Stimulated activated memory B cell treated with anti-CD40 and anti-IgM and Interleukin-4, amounts not matched to agents 10 μg/mL and 1 μg/mL and 100 μg/mL, for 72 hours (primary cell): ENCODE measurements at places on chromosomes 16 and 17.

- no peak for ATAC-seq
These were observed 7.0 kb downstream of the PSME3IP1 start for GRCh38 chr16:57178793-57179212.

DNA sequence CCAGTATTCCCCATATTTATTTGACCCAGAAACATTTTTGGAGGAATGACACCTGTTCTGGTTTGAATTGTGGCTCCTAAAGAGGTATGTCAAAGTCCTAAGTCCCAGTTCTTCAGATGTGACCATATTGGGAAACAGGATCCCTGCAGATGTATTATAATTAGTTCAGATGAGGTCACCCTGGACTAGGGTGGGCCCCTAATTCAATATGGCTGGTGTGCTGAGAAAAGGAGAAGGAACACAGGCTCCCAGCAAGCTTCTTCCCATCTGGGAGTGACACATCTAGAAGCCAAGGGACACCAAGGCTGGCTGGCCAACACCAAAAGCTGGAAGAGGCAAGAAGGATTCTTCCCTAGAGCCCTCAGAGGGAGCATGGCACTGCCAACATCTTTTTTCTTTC is 3.8 kb upstream of the GCSH start:
- no peak for ATAC-seq

DNA sequence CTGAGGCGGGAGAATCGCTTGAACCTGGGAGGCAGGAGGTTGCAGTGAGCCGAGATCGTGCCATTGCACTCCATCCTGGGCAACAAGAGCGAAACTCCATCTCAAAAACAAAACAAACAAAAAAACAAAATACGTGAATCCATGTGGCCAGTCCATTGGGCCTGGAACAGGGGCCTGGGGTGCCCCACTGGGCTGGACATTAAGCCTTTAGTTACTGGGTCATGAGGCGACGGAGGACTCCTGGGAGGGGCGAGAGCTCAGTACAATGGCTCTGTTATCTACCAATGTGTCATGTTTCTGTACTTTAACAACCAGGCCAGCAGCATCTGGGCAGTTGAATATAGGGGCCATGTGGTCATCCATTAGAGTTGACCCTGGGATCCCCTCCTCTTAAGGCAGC is 18.9 kb upstream of the CLEC18A start:
- no peak for ATAC-seq

GRCh38 chr17:64327201-64327930 is 63.3 kb downstream of the PECAM1 start:
- no peak for ATAC-seq

DNA sequence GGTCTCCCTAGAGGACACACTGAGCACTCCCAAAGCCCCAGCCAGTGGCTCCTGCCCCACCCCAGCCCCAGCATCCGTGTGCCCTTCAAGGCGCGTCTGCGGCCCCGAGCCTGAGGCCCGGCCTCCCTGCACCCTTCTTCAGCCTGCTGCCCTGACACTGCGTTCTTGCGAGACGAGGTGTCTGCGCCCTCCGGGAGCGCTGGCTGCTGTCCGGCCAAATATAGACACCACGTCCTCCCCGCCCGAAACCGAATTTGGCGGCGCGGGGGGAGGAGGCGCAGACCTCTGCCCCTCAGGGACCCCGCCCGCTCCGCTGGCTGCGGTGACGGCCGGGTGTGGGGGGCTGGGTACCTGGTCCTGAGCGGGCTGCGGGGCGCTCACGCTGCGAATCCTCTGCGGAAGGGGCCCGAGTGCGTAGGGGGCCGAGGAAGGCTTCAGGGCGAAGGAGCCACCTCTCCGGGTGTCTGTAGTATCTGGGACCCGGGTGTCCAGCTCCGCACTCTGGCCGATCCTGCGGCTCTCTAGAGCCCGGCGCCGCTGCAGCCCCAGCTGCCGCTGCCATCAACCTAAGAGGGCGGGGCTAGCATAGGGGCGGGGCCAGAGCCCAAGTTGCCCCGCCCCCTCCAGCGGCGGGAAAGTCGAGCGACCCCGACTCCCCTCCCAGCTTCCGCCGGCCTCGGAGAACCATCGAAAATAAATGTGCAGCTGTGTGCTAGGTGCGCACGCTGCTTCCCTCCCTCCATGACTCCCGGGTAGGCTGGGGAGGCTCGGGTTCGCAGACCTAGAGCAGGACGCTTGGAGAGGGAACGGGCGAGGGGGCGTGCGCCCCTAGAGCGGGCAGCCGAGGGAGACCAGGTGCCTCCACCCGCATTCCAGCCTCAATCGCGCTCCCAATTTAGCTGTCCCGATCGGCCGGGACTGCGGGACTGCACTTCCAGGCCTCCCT is at the start of gene CORO6:
CORO6 (minus strand) TSS at position 576 of the 946 bp plus-strand sequence. CDS start 1,491 bp downstream, outside the sequence.
- peak; percentile 75 for ATAC-seq

DNA sequence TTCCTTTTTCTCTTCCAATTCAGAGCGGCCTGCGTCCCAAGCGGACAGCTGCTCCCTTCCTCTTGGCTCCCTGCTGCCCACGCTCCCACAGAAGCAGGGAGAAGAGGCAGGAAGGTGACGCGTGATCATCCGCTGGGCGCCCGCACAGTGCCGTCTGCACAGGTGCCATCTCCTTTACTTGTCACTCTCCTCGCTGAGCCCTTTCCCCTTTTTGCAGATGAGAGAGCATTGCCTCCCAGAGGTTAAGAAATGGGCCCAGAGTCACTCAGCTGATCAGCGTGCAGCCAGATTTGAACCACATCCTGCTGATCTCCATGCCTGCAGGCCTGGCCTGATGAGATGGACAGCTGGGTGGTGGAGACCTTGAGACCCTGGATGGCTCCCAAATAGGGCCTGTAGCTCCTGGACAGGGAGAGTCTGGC is 299.8 kb downstream of the SEC14L1 start:
- ATAC-seq, result peak; percentile 9

GRCh38 chr17:17279316-17279715 is 1.7 kb downstream of the COPS3 start:
- no peak for ATAC-seq

DNA sequence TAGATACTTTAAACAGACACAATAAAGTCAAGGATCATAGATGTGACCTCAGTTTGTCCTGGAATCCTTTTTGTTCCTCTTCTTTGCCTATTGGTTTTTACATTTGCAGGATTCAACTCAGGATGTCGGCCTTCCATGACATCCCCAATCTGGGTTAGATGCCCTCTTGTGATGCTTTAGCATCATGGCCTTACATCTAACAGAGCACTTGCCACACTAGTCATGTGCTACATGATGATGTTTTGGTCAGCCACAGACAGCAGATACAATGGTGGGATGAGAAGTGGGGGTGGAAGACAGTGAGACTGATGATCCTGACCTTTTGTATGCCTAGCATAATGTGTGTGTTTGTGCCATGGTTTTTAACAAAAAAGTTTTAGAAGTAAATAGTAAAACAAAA is 1.8 kb upstream of the SYNRG start:
- ATAC-seq, result no peak

DNA sequence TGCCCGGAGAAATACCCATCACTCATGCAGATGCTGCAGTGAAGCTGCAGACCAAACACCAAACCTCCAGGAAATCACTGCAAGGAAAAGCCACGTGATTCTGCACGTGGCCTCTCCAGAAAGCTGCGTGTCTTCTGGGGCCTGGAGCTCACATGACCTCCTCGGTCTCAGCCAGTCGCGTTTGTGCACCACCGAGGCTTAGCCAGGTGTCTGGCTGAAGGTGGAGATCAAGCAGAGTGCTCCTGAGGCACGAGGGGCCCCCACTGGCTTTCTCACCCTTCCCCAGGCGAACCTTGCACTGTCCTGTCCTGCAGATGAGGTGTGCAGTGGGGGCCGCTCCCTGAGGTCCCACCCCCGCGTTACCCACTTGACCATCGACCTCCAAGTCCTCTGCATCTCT is 257.3 kb downstream of the RBFOX3 start:
- ATAC-seq, result no peak

- peak; percentile 4 for ATAC-seq
These were observed 451 bp downstream of the IL32 start for GRCh38 chr16:3065742-3066439.

- no peak for ATAC-seq
These were observed 19.5 kb downstream of the PCTP start for GRCh38 chr17:55770196-55770870.

DNA sequence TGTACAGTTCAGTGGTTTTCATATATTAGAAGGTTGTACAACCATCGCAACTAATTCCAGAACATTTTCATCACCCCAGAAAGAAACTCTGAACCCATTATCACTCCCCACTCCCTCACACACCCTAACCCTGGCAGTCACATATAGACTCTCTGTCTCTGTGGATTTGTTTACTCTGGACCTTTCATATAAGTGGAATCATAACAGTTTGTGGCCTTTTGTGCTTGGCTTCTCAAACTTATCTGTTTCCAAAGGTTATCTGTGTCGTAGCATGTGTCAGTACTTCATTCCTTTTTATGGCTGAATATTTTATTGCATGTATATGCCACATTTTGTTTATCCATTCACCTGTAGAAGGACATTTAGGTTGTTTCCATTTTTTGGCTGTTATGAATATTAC is 12.4 kb downstream of the TENT4B start:
- no peak for ATAC-seq

GRCh38 chr17:64991726-64992125 is 64.8 kb downstream of the GNA13 start:
- no peak for ATAC-seq

GRCh38 chr17:50487213-50488096 is 8.8 kb downstream of the RSAD1 start:
- no peak for ATAC-seq

GRCh38 chr17:628089-628941 is 86.3 kb downstream of the VPS53 start:
- no peak for ATAC-seq

GRCh38 chr17:36578671-36579070 is 13.0 kb upstream of the DHRS11 start:
- ATAC-seq, result no peak

- peak; percentile 90 for ATAC-seq
These were observed 149.9 kb downstream of the CLEC16A start for GRCh38 chr16:11094075-11094856.

DNA sequence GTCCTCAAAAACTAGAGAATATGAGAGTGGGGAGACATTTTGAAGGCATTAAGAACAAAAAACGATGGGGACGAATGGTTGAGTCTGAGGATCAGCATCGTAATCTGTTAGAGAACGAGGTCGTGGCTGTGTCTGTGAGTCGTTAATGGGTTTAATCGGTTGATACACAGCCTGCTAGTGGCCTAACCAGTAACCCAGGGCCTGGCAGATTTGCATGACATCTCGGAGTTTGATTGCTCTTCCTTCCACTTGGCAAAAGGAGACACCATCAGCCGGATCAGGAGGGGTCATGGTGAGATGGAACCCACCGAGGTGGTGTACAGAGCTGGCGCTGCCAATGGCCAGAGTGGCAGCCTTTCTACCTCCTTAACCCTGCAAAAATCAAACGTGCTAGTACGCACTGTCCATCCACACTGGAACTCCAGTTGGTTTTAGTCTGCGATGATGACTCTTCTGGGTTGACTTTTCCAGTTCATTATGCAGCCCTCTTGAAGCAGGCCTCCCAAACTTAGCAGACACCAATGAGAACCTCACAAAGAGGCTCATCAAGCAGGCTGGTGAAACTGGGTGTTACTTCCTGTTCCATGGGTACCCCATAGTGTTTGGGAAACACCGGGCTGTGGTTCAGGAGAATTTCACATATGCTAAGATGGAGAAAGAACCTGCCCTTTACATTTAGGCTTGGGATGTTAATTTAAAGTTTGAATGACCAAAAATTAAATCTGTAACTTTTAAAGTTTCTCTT is 4.1 kb downstream of the HS3ST3B1 start:
- ATAC-seq, result no peak

GRCh38 chr16:86566966-86567700 is 504 bp downstream of the FOXC2 start:
- ATAC-seq, result no peak

GRCh38 chr16:26108836-26109505 is 417.2 kb downstream of the HS3ST4 start:
- ATAC-seq, result no peak

- ATAC-seq, result no peak
These were observed 49.3 kb downstream of the RMI2 start for GRCh38 chr16:11394593-11394960.

DNA sequence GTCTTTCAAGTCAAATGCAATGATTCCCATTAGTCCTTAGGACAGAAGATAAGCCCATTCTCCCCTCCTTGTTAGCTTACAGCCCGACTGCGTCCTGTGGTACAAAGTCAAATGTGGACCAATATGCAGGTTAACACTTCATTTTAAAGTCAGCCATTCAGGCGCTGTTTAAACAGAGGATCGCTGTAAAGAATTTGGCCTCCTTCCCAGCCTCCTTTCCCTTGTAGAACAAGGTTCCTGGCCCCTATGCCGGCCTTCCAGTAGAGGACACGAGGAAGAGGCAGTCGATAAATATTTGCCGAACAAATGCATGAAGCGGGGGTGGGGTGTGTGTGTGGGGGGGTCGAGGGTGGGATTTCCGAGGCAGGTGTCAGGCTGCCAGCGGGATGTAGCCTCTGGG is 4.3 kb downstream of the SDK2 start:
- ATAC-seq, result no peak

DNA sequence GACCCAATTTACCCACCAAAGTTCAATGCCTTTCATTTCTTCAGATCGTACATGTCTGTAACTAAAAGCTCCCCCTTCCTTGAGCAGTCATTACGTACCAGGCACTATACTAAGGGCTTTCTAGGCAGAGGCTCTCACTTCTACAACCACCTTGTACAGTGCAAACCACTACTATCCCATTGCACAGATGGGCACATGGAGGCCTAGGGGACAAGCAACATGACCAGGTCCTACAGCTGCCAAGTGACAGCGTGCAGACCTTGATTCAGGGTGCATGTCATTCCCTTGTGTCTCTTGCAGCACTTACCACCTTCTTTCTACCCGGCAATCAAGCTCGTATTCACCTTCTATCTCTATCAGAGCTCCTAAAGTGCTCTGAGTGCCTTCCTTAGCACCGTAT is 382.7 kb downstream of the SOX9 start:
- ATAC-seq, result no peak

- no peak for ATAC-seq
These were observed 26.5 kb upstream of the GSG1L start for GRCh38 chr16:28089992-28090365.

DNA sequence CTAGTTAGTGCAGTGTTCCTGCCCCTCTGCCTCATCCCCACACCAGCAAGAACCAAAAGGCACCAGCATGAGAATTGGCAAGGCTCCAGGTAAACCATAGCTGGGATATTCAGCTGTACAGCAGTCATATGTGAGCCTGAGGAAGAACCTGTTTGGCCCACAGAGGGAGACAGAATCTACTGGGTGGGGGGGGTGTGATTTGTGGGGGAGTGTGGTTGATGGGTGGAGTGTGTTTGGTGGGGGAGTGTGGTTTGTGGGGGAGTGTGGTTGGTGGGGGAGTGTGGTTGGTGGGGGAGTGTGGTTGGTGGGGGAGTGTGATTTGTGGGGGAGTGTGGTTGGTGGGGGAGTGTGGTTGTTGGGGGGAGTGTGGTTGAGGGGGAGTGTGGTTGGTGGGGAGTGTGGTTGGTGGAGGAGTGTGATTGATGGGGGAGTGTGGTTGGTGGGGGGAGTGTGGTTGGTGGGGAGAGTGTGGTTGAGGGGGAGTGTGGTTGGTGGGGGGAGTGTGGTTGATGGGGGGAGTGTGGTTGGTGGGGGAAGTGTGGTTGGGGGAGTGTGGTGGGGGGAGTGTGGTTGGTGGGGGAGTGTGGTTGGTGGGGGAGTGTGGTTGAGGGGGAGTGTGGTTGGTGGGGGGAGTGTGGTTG is 19.5 kb downstream of the MINK1 start:
- no peak for ATAC-seq

GRCh38 chr17:78558181-78558850 is 18.9 kb downstream of the DNAH17 start:
- ATAC-seq, result no peak

GRCh38 chr16:88454523-88454947 is 1.5 kb downstream of the ZFPM1 start:
- no peak for ATAC-seq
